ENCODE measurements at places on chromosomes 12 and 14. TPM values are rescaled to one million over a fixed set of nuclear protein-coding genes. Genes with fewer than 3 reads are reported as not detected.

DNA sequence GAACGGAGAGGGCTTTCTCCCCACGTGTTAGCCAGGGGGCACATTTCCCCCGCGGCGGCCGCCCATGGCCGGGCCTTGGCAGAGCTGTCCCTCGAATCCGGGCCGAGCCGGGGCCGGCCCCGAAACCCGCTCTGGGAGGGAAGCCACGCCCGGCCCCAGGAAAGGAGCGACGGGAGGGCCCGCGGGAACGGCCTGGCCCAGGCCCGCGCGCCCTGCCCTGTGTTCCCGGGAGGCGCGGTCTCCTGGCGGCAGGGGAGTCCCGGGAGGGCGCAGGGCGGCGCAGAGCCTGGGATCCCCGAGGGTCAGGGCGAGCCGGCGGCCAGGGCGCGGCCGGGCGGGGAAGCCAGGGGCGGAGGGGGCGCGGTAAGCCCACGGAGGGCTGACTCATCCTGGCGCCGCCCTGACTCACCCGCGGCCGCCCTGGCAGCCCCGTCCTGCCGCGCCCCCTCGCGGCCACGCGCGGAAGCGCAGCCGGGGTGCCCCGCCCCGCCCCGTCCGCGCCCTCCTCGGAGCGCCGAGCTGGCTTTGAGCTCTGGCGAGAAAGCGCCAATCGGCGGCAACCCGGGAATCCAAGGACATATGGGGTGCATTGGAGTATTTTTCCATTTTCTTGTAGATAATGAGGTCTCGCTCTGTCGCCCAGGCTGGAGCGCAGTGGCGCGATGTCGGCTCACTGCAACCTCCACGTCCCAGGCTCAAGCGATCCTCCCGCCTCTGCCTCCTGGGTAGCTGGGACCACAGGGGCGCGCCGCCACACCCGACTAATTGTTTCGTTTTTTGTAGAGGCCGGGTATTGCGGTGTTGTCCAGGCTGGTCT, 31.8 kb upstream of the PLEKHG6 start:
- no peak for DNase-seq

- no peak for DNase-seq
Observed at GRCh38 chr14:94774344-94775090, 4.6 kb upstream of the GSC start.

GRCh38 chr12:9636150-9636850, 28.6 kb upstream of the KLRB1 start:
- no peak for DNase-seq

GRCh38 chr14:101494826-101495225, 66.5 kb upstream of the DIO3 start:
- DNase-seq, result no peak

DNA sequence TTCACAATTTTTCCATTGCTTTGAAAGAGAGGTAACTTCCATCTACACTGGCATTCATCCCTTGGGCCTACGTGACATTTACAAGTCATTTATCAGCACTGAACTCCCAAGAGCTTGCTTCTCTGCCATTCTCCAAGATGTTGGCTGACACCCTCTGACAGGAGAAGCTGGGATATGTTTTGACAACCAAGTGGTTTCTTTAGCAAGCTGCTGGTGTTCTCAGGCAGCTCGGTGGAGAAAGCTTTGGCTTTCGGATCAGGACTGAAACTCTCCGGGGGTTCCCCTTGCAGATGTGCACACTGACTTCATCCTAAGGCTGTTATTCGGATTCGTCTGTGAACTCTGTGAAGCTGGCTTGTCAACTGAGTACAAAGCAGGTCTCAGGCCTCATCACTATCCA, 15.7 kb downstream of the KCNA5 start:
- DNase-seq, result no peak

- DNase-seq, result no peak
Observed at GRCh38 chr14:96362071-96362964, 823 bp downstream of the ATG2B start.

DNA sequence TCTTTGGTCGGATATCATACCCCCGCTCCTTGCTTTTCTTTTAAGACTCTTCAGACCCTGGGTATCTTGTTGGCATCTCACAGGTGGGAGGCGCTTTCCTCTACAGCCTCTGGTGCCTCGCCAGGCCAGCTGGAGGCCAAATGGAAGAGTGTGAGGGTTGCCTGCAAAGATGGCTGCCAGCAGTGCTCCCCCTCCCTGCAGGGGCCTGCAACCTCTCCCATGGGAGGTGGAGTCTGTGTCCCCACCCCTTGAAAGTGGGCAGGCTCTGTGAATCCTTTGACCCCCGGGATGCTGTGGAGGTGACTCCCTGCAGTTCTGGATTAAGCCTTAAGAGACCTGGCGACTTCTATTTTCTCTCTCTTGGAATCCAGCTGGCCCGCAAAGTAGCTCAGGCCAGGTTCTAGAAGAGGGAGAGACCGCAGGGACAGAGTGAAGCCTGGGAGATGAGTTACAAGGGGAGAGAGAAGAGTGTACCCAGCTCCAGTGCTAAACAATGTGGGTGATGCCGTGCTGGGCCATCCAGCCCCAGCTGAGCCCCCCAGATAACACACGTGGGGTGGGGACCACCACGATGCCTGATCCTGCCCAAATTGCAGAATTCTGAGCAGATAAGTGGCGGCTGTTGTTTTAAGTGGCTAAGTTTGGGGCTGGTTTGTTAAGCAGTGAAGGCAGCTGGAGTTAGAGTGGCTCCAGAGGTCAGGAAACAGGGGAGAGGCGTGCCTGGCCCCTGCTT, 37.9 kb upstream of the NCOR2 start:
- no peak for DNase-seq

DNA sequence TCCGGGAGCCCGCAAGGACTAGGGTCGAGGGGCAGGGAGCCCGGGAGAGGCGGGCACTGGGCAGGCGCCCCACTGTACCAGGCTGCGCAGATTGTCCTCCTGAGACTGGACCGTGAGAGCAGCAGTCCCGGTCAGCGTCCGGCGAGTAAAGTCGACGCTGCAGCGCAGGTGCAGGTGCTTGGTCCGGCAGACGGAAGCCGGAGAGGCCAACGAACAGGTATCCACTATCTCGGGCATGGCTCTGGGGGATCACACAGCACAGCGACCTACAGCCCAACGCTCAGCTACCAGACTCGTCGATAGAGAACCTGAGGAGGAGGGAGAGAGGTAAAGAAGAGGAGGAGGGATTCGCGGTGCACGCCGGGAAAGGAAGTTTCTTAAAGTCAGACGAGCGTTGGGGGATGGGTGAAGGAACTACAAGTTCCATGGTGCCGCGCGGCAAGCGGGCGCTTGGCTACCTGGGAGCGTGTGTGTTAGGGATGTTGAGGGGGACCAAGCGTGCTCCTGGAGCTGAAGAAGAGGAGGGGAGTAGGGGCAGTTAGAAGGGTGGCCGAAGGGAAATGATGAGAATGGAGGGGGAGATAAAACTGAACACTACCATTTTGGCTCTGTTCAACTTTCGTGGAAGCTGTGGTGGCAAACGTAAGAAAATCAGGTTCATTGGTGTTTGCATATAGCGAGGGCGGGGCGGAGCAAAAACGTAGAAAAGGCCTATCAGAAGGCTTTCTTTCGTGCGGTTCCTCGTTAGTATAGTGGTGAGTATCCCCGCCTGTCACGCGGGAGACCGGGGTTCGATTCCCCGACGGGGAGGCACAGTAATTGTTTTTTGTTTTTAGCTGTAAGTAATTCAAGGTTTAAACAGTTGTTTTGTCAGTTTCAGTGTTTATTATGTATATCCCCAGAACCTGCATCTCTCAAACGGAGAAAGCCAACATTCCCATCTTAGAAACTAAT, at the start of gene LTA4H:
TSS of gene LTA4H (minus strand) at position 305 of the 954 bp plus-strand sequence. CDS start at position 237, 68 bp downstream.
- DNase-seq, result peak; percentile 97

DNA sequence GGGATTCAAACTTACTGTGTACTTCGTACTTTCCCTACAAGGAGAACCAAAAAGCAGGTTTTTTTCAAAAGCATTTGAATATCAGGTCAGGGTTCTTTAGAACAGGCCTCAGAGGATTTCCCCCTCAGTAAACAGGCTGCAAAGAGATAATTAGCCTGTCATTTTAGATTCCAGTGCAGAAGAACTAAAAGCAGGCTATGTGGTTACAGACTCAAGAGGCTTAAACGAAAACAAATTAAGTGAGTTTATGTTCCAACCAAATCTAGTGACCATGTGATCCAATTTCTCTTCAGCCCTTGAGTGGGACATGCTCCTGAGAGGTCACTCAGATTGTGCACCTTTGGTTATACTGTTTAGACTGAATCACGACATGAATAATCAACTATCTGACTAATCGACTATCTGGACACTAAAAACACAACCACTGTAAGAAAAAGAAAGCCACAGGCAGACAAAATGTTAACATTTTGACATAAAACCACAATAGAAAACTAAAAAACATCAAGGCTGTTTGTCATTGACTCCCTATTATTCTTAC, 4.5 kb downstream of the TMED8 start:
- no peak for DNase-seq

DNA sequence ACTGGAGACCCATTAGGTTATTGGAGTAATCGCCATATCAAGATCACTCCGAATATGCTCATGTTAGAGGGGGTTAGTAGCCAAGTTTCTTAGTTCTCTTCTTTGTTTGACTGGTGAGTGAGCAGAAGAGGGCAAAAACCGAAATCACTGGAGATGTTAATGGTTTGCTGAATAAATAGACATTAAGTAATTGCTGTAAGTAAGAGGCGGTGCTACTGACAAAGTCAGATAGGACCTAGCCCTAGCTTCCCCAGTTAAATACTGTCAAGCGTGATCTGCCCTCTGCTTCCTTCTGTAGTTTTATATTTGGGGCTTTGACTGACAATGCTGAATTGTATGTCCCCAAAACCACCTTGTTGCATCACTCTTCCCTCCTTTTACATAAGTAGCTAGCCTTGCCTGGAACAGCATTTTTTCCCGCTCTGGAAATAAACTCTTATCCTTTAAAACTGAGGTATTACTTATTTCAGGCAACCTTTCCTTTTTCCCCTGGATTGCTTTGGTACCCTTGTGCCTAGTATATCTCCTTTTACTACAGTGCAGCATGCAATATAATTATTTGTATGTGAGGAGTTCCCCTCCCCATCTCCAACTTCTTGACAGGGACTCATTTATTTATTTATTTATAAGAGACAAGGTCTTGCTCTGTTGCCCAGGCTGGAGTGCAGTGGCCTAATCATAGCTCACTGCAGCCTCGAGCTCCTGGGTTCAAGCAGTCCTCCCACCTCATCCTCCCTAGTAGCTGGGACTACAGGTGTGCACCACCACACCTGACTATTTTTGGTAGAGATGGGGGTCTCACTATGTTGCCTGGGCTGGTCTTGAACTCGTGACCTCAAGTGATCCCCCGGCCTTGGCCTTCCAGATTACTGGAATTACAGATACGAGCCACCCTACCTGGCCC, 1.4 kb downstream of the SNRPF start:
- no peak for DNase-seq

- no peak for DNase-seq
Observed at GRCh38 chr12:10301103-10301502, 6.6 kb upstream of the KLRD1 start.

GRCh38 chr12:30508205-30508967, 187.3 kb downstream of the IPO8 start:
- no peak for DNase-seq

GRCh38 chr12:57143454-57143853, 4.0 kb downstream of the LRP1-AS start:
- no peak for DNase-seq

GRCh38 chr12:79370021-79370420, 320.7 kb downstream of the PAWR start:
- DNase-seq, result no peak

- no peak for DNase-seq
Observed at GRCh38 chr12:112919121-112919520, 12.4 kb downstream of the OAS1 start.

GRCh38 chr12:84757978-84758377, 154.6 kb downstream of the SLC6A15 start:
- DNase-seq, result no peak

DNA sequence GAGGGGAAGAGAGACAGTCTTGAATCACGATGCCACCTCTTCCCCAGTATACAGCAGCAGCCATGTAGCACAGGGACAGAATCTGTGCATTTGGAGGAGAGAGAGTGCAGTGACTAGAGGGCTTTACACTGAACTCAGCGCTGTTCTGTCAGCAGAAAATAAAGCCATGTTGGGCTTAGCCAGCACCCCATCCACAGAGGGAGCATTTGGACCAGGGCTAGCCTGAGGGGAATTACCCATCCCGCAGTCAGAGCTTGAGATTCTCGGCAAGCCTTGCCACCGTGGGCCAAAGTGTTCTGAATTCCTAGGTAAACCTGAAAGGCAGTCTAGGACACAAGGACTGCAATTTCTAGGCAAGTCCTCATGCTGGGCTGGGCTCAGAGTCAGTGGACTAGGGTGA, 120.4 kb upstream of the CNOT2 start:
- DNase-seq, result no peak

GRCh38 chr14:84643446-84643845, 886.5 kb upstream of the FLRT2 start:
- no peak for DNase-seq

GRCh38 chr12:62739266-62740015, 195.5 kb downstream of the PPM1H start:
- no peak for DNase-seq

DNA sequence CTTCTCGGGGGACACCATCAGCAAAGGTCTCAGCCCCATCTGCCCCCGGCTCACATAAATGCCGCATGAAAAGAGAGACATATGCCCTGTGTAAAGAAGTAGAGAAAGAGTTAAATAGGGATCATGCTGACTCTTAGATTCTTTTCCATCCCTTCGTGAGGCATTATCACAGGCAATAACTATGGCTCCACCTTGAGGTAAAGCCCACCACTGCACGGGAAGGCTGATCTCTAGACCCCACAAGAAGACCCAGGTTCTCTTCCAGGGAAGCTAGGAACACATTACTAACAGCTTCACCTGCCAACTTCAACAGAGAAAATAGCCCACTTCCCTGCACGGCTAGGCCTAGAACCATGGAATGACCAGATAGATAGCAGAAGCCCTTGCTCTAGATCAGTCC, 14.1 kb upstream of the NOP2 start:
- no peak for DNase-seq

- no peak for DNase-seq
Observed at GRCh38 chr12:110992909-110993308, 72.5 kb upstream of the MYL2 start.

- no peak for DNase-seq
Observed at GRCh38 chr12:45705404-45705803, 24.1 kb upstream of the ARID2 start.

- no peak for DNase-seq
Observed at GRCh38 chr12:113237748-113238147, 16.5 kb downstream of the TPCN1 start.

DNA sequence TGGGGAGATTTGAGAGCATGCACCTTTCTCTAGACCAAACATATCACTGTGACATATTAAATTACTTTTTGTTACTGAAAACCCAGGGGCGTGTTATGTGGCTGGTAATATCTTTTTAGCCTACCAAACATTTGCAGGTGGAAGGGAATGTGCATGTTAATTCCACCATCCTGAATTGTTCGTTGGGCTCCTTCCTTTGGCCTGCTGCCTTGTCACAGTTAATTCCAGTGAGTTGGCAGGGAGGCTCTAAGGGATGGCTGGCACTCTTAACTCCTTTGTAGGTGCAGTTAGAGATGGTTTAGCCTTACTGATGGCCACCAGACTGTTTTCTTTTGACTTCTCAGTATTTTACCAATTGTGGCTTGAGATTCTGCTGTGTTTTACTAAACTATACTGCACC, 64.5 kb downstream of the DIP2B start:
- no peak for DNase-seq

The DHRS1 gene
- 36.1 TPM for total RNA-seq

The NTN4 gene
- 211 TPM for total RNA-seq

The KRT77 gene
- not detected for total RNA-seq

The MYH6 gene
- total RNA-seq, result not detected

The TAS2R13 gene
- total RNA-seq, result not detected

The LTB4R2 gene
- 8.4 TPM for total RNA-seq

The SMCO2 gene
- total RNA-seq, result 0.88 TPM

The CPSF2 gene
- 39.4 TPM for total RNA-seq

The PPP1R12A gene
- total RNA-seq, result 36.1 TPM

The POTEM gene
- total RNA-seq, result not detected

Data from glomerular endothelial cell (primary cell).